ENCODE measurements at places on chromosomes 11 and 22.

GRCh38 chr11:67302571-67303131 lies 679 bp upstream of the SSH3 start:
- DNase-seq = peak; percentile 16

GRCh38 chr11:121512468-121513465 lies 60.0 kb upstream of the SORL1-AS1 start:
- DNase-seq = no peak

GRCh38 chr11:76209973-76210930 lies 4.0 kb upstream of the WNT11 start:
- DNase-seq = no peak

DNA sequence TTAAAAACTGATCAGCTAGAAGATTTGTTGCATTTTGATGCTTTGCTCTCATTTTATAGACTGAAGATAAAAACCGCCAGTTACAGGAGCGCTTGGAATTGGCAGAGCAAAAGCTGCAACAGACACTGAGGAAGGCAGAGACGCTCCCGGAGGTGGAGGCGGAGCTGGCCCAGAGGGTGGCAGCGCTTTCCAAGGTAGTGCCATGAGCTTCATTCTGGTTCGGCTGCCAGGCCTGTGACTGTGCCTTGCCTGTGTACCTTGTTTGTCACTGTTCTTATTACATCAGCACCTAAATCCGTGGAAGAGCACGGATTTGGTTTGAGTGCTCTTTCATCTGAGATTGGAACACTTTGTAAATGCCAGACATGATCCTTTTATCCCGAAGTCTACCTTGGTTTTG lies 61.4 kb downstream of the PPFIA1 start:
- DNase-seq = no peak

GRCh38 chr11:125088576-125089455 lies 22.6 kb downstream of the TMEM218 start:
- DNase-seq = no peak

- DNase-seq = peak; percentile 56
Measured at GRCh38 chr11:128512474-128512996, 74.8 kb downstream of the ETS1 start.

GRCh38 chr22:27487600-27488452 lies 313.7 kb downstream of the MN1 start:
- DNase-seq = no peak

GRCh38 chr22:23874871-23875270 lies 17.2 kb downstream of the SLC2A11 start:
- DNase-seq = no peak

- no peak for DNase-seq
Measured at GRCh38 chr22:17872471-17872870, 98.2 kb upstream of the BID start.

GRCh38 chr11:108914981-108915380 lies 250.1 kb downstream of the DDX10 start:
- no peak for DNase-seq

DNA sequence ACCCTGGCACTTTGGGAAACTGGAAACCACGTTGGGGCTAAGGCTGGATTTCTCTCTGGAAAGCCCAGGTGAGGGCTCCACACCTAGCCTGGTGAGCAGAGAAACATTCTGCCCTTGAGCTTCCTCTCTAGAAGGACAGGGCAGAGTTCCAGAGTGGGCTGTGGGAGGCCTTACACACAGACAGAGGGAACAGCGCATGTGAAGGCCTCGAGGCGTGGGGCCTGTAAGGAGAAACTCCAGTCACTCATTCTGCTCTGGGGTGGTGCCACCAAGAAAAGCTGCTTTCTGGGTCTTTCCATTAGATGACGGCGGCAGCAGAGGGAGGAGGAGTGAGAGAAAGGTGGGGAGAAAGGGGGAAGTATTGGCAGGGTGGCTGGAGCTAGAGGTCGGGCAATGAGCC lies 183.1 kb downstream of the CHST1 start:
- DNase-seq = no peak

DNA sequence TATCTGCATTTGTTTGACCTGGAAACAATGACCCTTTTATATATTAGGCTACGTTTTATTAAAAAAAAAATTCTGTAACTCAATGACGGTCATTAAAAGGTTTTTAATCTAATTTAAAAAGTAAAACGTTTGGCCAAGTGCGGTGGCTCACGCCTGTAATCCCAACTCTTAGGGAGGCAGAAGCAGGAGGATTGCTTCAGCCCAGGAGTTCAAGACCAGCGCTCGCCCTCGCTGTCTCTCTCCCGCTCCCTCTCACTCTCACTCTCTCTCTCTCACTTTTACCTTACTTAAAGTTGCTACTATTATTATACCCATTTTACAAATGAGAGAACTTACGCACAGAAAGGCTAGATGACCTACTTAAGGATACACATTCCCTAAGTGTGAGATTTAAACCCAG lies 814 bp upstream of the NARS2 start:
- no peak for DNase-seq

DNA sequence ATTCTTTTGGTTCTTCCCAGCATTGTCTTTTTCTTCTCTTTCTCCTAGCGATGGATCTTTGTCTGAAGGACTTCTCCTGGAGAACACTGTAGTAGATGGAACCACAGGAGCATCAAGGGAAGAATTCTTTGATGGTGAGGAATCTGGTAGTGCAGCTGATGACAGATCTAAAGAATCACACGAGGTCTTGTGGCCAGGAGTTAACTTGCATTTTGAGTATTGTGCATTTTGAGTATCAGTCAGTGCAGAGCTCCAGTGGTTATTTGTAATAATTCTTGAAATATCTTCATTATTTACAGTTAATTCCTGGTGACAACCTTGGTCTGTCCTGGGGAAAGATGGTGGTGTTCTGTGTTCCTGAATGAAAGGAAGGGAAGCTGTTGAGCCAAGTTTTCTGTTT lies 14.5 kb upstream of the POGLUT3 start:
- DNase-seq = no peak

- DNase-seq = no peak
Measured at GRCh38 chr22:32909581-32910428, 108.3 kb downstream of the TIMP3 start.

- DNase-seq = peak; percentile 69
Measured at GRCh38 chr22:30267382-30268302, 991 bp upstream of the OSM start.

DNA sequence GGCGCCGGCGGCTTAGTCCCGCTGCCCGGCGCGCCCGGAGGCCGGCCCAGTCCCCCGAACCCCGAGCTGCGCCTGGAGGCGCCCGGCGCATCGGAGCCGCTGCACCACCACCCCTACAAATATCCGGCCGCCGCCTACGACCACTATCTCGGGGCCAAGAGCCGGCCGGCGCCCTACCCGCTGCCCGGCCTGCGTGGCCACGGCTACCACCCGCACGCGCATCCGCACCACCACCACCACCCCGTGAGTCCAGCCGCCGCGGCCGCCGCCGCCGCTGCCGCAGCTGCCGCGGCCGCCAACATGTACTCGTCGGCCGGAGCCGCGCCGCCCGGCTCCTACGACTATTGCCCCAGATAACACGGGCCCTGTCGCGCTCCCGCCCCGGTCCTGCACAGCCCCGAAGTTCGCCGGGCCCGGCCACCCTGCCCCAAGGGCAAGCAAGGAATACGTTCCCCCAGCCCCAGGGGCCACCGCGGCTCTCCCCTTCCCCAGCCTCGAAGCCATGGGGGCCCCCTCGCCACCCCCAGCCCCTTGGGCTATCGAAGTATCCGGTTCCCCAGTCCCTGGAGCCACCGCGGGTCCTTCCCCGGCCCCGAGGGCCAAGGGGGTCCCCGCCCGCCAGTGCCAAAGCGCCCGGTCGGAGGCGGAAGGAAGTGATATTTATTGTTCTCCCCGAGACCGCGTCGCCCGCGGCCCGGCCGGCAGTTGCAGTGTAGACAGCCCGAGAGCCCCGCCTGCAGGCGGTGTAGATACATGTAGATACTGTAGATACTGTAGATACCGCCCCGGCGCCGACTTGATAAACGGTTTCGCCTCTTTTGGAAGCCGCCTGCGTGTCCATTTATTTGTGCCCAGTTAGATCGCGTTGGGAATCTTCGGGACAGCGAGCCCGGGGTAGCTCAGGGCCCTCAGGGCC lies 6.2 kb downstream of the TBX1 start:
- peak; percentile 65 for DNase-seq

DNA sequence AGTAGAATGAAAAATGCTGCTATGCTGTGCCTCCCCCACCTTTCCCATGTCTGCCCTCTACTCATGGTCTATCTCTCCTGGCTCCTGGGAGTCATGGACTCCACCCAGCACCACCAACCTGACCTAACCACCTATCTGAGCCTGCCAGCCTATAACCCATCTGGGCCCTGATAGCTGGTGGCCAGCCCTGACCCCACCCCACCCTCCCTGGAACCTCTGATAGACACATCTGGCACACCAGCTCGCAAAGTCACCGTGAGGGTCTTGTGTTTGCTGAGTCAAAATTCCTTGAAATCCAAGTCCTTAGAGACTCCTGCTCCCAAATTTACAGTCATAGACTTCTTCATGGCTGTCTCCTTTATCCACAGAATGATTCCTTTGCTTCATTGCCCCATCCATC lies 14.9 kb upstream of the HBE1 start:
- DNase-seq = no peak

GRCh38 chr11:95549301-95549700 lies 240.3 kb downstream of the FAM76B start:
- DNase-seq = no peak

GRCh38 chr22:46845296-46846149 lies 83.1 kb downstream of the TBC1D22A start:
- no peak for DNase-seq

- DNase-seq = peak; percentile 25
Measured at GRCh38 chr11:1202154-1202775, 20.6 kb upstream of the MUC5B start.

GRCh38 chr11:79412761-79413160 lies 28.1 kb downstream of the TENM4 start:
- DNase-seq = no peak

GRCh38 chr11:134728186-134728585 lies 316.1 kb upstream of the B3GAT1 start:
- no peak for DNase-seq

- DNase-seq = no peak
Measured at GRCh38 chr11:75356613-75357012, 5.2 kb upstream of the ARRB1 start.

- no peak for DNase-seq
Measured at GRCh38 chr11:34037016-34037415, 14.5 kb upstream of the CAPRIN1 start.

GRCh38 chr11:69983897-69984438 lies 94.1 kb upstream of the ANO1 start:
- no peak for DNase-seq

DNA sequence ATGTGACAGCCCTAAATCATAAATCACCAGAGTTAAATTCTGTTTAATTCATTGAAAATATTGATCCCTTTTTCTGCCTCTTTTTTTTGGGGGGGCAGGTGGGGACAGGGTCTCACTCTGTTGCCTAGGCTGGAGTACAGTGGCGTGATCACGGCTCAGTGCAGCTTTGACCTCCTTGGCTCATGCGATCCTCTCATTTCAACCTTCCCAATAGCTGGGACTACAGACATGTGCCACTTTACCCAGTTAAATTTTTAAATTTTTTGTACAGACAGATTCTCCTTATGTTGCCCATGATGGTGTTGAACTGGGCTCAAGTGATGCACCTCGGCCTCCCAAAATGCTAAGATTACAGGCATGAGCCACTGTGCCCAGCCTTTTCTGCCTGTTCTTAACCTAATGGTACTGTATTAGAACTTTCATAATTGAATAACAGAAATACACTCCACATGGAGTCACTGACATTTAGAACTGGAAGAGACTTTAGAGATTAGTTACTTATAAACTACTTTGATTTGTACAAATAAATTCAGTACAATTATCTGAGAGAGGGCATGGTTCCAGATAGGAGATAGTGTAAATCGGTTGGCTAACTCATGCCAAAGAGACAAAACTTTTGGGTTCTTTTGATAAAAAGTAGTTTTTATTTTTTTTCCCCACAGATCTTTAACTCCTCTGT lies 76.4 kb upstream of the PRODH start:
- DNase-seq = no peak

- no peak for DNase-seq
Measured at GRCh38 chr22:38930512-38930911, 26.9 kb upstream of the APOBEC3A start.

GRCh38 chr11:57277845-57278720 lies 41.0 kb upstream of the APLNR start:
- peak; percentile 37 for DNase-seq

- no peak for DNase-seq
Measured at GRCh38 chr11:66915046-66915832, 42.9 kb downstream of the PC start.

GRCh38 chr11:123168241-123168640 lies 26.8 kb downstream of the CLMP start:
- DNase-seq = no peak

- DNase-seq = no peak
Measured at GRCh38 chr11:120261321-120261720, 21.4 kb downstream of the POU2F3 start.

GRCh38 chr11:62494246-62494645 lies 52.4 kb downstream of the AHNAK start:
- no peak for DNase-seq

DNA sequence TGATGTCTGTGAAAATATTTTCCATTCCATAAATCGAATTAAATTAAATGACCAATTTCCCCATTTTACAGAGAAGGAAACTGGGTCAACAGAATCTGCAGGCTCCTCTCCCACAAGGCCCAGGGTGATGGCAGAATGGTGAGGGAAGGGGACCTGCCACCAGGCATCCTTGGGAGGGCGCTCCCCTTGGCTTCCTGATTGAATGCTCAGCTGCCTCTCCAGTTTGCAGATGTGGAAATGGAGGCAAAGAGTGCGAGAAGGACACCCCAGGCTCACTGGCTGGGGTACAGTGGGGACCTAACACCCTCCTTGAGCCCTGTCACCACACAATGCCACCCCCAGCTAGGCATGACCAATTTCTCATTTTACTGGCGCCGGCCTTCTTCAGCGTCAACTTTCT lies 28.5 kb upstream of the CSNK1E start:
- no peak for DNase-seq

GRCh38 chr22:50125029-50125428 lies 35.2 kb downstream of the MOV10L1 start:
- DNase-seq = no peak

DNA sequence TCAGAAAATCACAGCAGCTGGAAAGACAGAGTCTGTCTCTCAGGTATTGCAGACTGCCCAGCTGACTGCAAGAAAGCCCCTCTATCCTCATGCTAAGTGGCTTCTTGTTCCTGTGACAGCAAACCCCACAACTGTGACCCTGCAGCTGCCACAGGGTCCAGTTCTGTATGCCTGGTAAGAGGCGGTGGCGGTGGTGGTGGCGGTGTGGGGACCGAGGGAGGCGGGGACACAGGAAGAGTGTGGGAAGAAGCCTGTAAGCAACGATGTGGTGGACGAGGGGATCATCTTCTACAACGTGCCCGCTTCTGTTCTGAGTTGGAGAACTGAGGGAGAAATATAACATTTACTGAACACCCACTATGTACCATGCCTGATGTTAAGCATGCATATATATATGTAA lies 112.4 kb downstream of the TENM4 start:
- no peak for DNase-seq

- DNase-seq = no peak
Measured at GRCh38 chr22:27564806-27565205, 236.8 kb downstream of the MN1 start.
